ENCODE measurements at places on chromosomes 2 and 18. TPM values are rescaled to one million over a fixed set of nuclear protein-coding genes. Genes with fewer than 3 reads are reported as not detected.

- ATAC-seq, result peak; percentile 18
These were observed 44.8 kb downstream of the ARL4C start for GRCh38 chr2:234451852-234452625.

DNA sequence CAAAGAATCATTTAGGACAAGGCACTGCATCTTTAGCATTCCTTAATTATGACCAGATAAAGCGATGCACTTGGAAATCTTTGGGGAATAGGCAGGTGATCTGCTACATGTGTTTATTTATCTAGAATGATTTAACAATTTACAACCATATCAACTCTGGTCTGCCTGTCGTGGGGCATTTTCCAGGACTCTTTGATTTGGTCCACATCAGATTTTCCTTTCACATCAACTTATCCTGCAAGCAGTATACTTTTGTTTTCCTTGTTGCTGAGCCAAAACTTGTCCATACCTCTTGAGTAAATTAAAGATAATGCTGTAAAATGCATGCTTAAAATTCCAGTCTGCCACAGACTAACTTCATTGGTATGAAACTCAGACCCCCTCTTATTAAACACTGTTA, 312.4 kb upstream of the TCF4 start:
- no peak for ATAC-seq

DNA sequence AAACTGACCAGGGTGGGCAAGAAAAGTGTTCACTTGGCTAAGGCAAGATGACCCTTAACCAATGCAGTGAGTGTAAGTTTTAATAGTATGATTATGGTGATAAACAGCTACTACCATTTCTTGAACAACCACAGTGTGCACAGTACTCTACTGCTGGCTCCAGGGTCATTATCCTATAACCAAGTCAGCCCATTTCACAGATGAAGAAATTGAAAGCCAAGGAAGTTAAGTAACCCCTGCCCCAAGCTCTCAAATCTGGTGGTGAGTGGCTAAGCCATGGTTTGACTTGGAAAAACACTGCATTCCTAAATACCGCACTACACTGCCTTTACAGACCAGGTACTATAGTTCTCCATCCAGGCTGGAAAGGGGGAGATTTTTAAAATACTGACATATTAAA, 5.7 kb downstream of the ZNF385B start:
- no peak for ATAC-seq

DNA sequence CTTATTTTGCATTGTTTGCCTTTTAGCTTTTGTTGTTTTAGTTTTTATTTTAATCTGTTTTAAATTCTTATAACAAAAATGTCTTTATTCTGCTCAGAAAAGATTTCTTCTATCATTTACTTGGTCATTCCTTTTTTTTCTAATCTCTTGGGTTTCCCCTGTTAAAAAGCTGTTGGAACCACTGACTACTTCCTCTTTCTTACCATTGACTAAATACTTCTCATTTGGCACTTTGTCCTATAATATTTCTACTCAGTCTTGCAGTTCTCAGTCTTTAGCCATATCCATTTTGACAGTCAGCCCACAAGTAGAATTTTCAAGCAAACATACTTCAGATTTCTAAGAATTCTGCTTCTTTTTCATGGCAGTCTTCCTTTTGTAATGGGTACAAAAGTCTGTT, 567.2 kb downstream of the SATB2 start:
- ATAC-seq, result no peak

- no peak for ATAC-seq
These were observed 418.1 kb downstream of the MTX2 start for GRCh38 chr2:176687342-176687741.

GALNT3 gene
- total RNA-seq, result 40.0 TPM

REG3A gene
- total RNA-seq, result not detected

ANKAR gene
- total RNA-seq, result 2.7 TPM

DNA sequence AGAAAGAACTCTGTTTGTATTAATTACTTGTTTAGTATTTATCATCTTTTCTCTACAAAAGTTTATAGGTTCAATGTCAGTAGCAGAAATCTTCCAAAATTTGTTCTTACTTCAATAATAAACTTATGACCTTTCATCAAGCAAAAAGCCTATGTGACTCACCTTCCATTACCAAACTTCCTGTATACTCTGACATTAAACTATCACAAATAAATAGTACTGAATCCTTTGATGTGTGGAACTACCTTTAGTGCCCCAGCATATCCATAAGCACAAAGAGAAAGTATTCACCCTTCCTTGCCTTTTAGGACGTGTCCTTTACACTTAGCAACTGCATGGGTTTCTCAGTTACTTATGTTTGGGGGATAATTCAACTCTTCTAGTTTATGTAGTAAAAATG, 166.0 kb downstream of the EHBP1 start:
- ATAC-seq, result peak; percentile 85

DNA sequence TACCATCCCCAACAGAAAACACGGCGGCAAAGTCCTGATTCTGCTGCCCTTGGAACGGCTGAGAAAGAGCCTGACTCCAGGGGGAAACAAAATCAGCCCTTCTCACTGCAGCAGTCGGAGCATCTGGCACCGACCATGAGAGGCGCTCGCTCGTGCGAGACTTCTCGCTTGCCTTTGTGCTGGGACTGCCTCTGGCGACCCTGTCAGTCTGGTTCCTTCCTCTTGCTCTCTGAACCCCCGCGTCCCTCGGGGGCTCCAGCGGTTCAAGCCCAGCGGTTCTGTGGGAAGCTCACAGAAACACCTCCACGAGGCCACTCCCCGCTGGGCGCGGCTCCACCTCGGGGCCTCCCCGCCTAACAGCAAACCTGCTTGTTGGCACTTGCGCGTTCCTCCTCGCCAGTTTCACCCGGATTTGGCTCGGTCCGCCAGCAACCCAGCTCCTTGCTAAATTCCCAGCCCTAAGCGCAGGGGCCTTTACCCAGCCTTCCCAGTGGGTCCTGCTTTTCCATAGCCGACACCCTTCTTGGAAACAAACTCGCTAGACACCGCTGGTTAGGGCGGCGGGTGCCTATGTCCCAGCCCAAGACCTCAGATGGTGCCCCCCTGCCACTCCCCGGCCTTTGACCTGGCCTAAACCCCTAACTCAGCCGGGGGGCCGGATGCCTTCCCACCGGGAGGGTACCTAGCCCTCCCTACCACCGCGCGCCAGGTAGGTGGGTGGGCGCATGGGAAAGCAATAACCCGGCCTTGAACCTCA, 2.2 kb downstream of the RND3 start:
- ATAC-seq, result peak; percentile 66

DNA sequence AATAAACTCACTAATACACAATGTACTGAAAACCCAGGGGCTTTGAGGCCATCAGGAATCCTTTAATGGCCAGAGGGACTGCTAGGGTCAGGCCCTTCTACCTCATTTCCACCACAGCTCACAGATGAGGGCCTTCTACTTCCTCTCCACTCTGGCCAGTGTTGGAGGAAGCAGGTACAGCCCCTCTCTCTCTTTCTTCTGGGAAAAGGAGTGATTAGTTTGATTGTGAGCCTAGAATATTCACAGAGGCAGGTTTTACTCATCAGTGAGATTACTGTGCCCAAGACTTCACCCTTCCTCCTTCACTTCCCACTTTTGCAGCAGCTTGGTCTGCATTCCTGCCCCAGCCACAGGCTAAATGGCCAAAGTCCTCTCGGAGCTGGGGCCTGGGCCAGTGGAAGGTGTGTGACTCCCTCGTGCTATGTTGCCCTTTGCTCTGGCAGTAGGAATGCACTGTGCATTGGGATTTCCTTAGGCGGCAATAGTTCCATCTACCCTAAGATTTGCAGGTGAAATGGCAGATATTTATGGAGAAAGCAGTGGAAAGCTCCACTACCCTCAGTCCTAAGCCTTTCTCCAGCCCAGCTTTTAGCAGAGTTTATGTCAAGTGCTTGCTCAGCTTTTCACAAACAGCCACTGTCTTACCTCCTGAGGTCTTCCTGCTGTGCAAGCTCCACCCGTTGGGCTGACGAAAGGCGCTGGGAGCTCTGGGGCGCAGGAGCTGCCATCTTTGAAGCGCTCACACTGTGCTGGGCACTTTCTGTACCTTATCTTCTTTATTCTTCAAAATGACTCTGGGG, 36.2 kb upstream of the YES1 start:
- no peak for ATAC-seq

DNA sequence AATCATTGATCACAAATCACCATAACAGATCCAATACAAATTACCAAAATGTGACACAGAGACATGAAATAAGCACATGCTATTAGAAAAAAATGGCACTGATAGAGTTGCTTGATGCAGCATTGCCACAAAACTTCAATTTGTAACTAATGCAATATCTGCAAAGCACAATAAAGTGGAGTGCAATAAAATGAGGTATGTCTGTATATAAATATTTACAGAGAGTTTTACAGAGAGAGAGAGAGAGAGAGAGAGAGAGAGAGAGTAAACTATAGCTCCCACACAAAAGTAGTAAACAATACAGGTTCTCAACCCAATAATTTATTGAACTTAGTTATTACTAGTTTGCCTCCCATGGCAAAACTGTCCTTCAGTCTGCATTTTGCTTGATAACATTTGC, 1807.0 kb downstream of the SUCLG1 start:
- no peak for ATAC-seq

DNA sequence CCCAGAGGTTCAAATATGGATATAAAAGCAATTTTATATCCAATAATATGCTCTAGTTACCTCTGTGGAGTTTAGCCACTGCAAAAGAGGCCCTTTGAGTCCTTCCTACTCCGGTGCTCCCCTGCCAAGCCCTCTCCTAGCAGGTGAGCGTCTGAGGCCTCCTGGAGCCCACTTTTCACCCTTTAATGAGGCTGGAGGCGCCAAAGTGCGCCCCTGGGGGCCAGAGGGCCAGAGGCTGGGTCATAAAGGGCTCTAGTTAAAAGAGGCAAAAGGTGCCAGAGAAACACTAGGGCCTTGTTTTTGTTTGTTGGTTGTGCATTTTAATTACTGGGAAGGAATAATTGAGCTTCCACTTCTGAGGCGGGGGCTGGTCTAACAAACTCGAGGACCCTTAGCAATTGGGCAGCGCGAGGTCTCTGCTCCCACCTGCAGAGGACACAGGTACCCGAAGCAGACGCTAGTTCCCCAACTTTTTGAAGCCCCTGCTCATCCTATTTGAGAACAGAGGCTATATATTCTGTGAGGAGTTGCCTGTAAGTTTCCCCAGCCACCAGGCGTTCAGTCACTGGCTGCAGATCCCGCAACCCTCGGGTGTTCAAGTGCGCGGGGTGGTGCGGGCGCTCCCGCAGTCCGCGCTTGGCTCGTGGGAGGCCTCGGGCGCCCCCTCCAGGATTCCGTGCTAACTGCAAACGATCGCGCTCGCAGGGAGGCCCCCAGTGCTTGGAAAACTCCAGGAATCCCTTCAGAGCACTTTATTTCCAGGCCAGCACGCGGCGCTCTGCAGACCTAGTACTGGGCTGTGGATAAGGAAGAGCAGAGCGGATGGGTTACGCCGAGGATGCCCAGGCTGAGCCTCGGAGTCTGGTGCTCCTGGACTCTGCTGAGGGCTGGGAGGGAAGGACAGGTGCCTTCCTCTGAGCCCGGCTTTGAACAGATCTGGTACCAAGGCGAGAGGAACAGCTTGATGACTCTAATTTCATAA, 14.1 kb downstream of the MSGN1 start:
- peak; percentile 86 for ATAC-seq

DNA sequence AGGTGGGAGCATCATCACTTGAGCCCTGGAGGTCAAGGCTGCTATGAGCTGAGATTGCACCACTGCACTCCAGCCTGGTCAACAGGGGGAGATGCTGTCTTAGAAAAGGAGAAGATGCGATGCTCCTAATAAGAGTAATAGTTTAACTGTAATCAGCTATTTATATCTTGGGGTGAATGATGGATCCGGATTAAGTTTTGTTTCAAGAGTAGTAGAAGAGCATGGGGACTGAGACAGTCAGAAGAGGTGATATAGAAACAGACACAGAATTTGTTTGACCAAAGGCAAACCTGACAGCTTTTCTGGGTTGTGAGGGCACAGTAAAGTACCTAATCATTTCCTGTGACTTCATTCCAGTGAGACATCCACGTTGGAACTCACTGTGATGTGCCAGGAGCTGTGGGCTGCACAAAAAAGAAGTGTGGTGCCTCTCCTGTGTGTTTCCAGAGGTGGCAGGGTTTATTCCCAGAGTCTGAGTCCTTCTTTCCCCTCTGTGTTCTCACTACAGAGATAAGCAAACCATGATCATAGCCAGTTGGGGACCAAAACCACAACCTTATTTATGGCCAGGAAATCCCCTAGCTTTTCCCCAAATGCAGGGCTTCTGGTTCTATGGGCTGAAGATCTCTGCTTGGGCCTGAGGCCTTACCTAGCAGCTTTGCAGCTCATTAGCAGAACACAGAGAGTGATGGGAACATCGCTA, 113.7 kb downstream of the XRCC5 start:
- ATAC-seq, result no peak

DNA sequence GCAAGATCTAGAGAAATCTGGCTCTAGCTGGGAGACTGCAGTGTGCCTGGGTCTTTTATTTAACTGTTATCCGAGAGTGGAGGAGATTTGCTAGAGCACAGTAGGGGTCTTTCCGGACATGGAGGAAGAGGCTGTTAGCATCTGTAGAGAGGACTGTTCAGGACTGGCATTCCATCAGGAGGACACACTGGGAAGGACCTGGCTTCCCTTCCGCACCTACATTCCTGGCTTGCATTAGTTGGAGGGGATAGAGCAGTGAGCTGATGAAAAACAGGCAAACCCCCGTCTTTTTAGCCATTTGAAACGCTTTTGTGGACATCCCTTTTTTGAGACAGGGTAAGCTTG, 874 bp upstream of the PIEZO2 start:
- no peak for ATAC-seq

DLGAP1 gene
- total RNA-seq, result 0.28 TPM

GRCh38 chr18:43642727-43643330, 365.5 kb upstream of the SYT4 start:
- ATAC-seq, result no peak

- ATAC-seq, result no peak
These were observed 453.4 kb downstream of the KCNJ3 start for GRCh38 chr2:155151945-155152344.

BOLL gene
- not detected for total RNA-seq

CHRNG gene
- not detected for total RNA-seq

UNC80 gene
- 0.04 TPM for total RNA-seq

- peak; percentile 87 for ATAC-seq
These were observed 1.5 kb upstream of the VSNL1 start for GRCh38 chr2:17538844-17539554.

Data from esophagus mucosa (tissue), 1 donor.